Left lung (tissue), 14 donors: ENCODE measurements at places on chromosomes 11 and 22. TPM values are rescaled to one million over a fixed set of nuclear protein-coding genes. Genes with fewer than 3 reads are reported as not detected.

The SGSM1 gene
- 2.8 TPM for total RNA-seq

The MS4A3 gene
- 0.73 TPM for total RNA-seq

The DDB1 gene
- total RNA-seq, result 140 TPM

The EI24 gene
- 92.9 TPM for total RNA-seq

The PDGFD gene
- total RNA-seq, result 2.1 TPM

The RFPL1 gene
- not detected for total RNA-seq

The EMID1 gene
- total RNA-seq, result 17.7 TPM

The RAD9A gene
- total RNA-seq, result 21.5 TPM

DNA sequence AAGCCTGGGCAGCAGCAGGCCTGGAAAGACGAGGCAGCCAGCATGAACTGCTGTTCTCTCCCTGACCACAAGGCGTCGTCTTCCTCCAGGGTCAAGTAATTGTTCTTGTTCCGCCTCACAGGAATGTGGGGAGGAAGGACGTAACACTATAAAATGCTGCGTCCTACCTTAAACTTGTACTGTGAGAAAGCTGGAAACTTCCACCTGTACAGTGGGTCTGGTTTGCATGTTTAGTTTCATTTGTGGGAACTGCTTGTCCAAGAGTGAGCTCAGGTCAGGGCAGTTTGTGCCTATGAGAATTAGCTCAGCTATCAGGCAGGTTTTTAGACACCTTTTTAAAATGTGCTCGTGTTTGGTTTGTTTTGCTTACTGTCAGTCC lies 55.2 kb downstream of the PANX1 start:
- DNase-seq, result peak; percentile 80
- H3K27me3 ChIP-seq, result no peaks in the 10 kb centered on the region
- H3K4me1 ChIP-seq, result peaks cover 7% of the 10 kb centered on the region

DNA sequence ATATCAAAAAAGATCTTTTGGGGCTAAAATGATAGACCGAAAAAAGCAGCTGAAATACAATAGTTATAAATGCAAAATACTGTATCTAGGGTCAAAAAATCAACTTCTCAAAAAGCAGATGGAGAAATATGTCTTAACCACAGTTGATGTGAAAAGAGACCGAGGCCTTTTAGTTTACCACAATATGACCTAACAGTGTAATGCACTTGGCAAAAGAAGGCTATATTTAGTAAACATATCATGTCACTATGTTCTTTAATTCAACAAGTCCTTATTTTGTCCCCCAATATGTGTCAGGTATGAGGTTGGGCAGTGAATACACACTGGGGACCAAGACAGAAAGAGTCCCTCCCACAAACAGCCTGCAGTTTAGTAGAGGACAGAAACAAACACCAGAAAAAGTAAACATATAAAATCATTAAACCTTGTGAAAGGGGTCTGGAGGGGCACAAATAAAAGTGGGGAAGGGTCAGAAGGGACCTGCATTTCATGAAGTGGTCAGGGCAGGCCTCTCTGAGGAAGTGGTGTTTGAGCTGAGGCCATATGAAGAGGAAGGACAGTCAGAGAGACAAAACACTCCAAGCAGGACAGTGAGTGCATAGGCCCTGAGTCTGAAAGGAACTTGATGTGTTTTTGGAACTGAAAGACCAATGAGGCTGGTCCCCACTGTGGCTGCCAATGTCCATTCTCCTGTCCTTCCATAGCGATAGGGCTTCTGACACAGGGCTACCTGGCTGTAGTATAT lies 53.4 kb downstream of the LIF start:
- no peaks in the 10 kb centered on the region for H3K36me3 ChIP-seq
- no peaks in the 10 kb centered on the region for H3K27me3 ChIP-seq
- no peak for DNase-seq

DNA sequence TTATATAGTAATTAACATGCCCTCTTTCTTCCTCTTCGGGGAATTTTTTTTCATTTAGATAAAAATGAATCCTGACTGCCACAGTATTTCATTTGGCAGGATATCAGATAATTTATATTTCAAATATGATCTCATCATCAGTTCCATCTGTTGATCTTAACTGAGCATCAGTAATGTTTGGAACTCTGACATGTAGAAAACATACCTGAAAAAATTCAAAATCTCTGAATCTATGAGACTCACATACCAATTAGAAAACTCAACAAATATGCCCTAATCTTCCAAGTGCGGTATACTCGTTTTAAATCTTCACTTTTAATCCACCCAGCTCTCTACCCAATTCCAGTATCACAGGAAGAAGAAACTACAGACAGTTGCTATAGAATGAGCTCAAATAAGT lies 161.9 kb downstream of the MSANTD4 start:
- no peaks in the 10 kb centered on the region for H3K36me3 ChIP-seq
- H3K27me3 ChIP-seq, result no peaks in the 10 kb centered on the region
- no peak overlapping the region for H3K27ac ChIP-seq

DNA sequence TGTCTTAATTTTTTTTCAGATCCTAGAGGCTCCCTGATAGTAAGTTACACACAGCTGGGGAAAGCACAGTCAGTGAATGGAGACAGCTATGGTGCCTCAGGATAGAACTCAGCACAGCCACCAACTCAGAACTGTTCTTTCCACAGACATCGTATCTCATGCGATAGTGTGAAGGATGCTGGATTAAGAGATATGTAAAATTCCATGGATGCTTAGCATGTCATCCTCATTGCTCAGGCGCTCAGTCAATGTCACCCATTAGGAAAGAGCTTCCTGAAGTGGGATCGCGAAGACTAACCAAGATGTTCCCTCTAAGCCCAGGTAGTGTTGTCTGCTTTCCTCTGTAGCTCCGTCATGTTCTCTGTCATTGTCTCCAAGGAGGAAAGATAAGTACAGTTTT lies 1000.4 kb downstream of the OPCML start:
- H3K27me3 ChIP-seq, result no peaks in the 10 kb centered on the region
- no peaks in the 10 kb centered on the region for H3K4me1 ChIP-seq
- no peak overlapping the region for H3K4me3 ChIP-seq
- no peaks in the 10 kb centered on the region for H3K36me3 ChIP-seq
- DNase-seq, result no peak
- H3K27ac ChIP-seq, result no peak overlapping the region

- no peaks in the 10 kb centered on the region for H3K36me3 ChIP-seq
- H3K4me1 ChIP-seq, result no peaks in the 10 kb centered on the region
- H3K27ac ChIP-seq, result no peak overlapping the region
- no peaks in the 10 kb centered on the region for H3K27me3 ChIP-seq
- no peak for DNase-seq
- no peak overlapping the region for H3K4me3 ChIP-seq
Observed at GRCh38 chr11:5037926-5038325, 8.4 kb upstream of the OR52J3 start.

DNA sequence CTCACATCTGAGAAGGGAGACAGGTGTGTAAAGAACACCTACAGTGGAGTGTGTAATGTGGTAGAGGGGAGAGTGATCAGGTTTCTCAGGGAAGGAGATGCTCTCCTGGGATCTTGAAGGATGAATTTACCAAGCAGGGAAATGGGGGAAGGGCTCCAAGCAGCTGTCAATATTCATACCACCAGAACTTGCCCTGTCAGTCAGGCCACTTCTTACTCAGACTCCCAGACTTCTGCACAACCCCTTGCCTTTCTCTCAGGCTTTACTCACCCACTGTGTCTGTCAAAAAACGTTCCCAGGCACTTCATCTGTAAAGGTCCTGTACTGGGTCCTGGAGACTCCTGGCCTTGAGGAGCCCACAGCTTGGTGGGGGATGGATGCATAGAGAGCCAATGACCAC lies 14.0 kb upstream of the FCHSD2 start:
- H3K4me3 ChIP-seq, result no peak overlapping the region
- no peaks in the 10 kb centered on the region for H3K36me3 ChIP-seq
- peaks cover 52% of the 10 kb centered on the region for H3K4me1 ChIP-seq
- no peak overlapping the region for H3K27ac ChIP-seq
- no peak for DNase-seq

- H3K27me3 ChIP-seq, result no peaks in the 10 kb centered on the region
- no peak overlapping the region for H3K4me3 ChIP-seq
- no peak overlapping the region for H3K27ac ChIP-seq
- DNase-seq, result no peak
- no peaks in the 10 kb centered on the region for H3K36me3 ChIP-seq
Observed at GRCh38 chr11:13391217-13391616, 71.8 kb downstream of the BTBD10 start.

GRCh38 chr11:106706355-106706754 lies 311.9 kb downstream of the GUCY1A2 start:
- no peaks in the 10 kb centered on the region for H3K4me1 ChIP-seq
- DNase-seq, result no peak
- H3K27me3 ChIP-seq, result no peaks in the 10 kb centered on the region
- no peaks in the 10 kb centered on the region for H3K36me3 ChIP-seq
- H3K27ac ChIP-seq, result no peak overlapping the region

- peaks cover 3% of the 10 kb centered on the region for H3K4me1 ChIP-seq
- no peak overlapping the region for H3K27ac ChIP-seq
- no peaks in the 10 kb centered on the region for H3K27me3 ChIP-seq
- H3K36me3 ChIP-seq, result no peaks in the 10 kb centered on the region
- no peak for DNase-seq
- no peak overlapping the region for H3K4me3 ChIP-seq
Observed at GRCh38 chr22:30861131-30861530, 107.4 kb downstream of the MORC2 start.

- no peak for DNase-seq
- H3K36me3 ChIP-seq, result no peaks in the 10 kb centered on the region
- no peak overlapping the region for H3K27ac ChIP-seq
- no peak overlapping the region for H3K4me3 ChIP-seq
- no peaks in the 10 kb centered on the region for H3K27me3 ChIP-seq
Observed at GRCh38 chr22:19961868-19962245, 20.2 kb upstream of the TXNRD2 start.

DNA sequence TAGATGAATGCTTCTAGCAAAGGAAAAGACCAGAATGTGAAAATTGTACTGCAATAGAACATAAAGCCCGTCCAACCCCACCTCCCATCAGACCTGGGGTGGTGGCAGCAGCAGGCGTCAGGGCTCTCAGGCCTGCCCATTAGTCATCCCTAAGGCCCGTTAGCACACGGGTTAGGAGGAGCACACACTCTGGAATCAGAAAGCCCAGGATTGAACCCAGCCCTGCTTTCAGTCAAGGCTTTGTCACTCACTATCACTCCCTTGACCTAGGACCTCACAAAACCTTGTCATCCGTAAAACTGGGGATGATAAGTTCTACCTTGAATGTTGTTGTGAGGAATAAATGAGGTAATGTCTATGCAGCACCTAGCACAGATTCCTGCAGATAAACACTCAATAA lies 26.9 kb downstream of the MICAL3 start:
- no peak overlapping the region for H3K27ac ChIP-seq
- no peaks in the 10 kb centered on the region for H3K36me3 ChIP-seq
- DNase-seq, result no peak
- no peak overlapping the region for H3K4me3 ChIP-seq
- no peaks in the 10 kb centered on the region for H3K27me3 ChIP-seq
- no peaks in the 10 kb centered on the region for H3K4me1 ChIP-seq

DNA sequence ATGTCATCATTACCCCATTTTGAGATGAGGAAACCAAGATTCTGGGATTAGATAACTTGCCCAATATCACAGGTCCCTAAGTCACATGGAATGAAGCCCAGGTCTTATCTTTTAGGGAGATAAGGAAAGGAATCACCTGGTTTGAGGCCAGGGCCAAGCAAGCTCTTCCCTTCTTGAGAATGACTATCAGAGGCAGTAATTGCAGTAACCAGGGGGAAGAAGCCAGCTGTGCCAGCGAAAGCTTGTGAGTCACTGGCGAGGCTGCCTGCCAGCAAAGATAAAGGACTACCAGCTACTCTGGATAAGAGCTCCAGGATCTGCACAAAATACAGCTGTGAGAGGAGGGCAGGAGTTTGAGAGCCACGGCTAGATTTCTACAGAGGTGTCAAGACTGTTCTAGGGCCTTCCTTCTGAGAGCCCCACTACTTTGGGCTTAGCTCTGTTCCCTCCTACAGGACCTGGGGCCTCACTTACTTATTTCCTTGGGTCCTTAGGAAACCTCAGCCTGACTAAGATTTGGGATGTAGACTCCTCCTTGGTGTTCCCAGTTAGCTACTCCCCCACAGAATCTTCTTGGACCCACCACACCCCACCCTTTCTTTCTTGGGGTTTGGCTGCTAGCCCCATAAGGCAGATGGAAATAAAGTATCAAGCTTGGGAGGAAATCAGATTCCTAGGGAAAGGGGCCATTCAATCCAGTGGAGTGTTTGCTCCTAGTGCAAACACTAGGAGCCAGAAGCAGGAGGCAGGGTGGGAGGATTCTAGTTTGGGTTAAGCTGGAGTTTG lies 9.7 kb upstream of the CCKBR start:
- DNase-seq, result peak; percentile 62
- no peak overlapping the region for H3K4me3 ChIP-seq
- H3K27ac ChIP-seq, result no peak overlapping the region
- no peaks in the 10 kb centered on the region for H3K4me1 ChIP-seq
- no peaks in the 10 kb centered on the region for H3K36me3 ChIP-seq

DNA sequence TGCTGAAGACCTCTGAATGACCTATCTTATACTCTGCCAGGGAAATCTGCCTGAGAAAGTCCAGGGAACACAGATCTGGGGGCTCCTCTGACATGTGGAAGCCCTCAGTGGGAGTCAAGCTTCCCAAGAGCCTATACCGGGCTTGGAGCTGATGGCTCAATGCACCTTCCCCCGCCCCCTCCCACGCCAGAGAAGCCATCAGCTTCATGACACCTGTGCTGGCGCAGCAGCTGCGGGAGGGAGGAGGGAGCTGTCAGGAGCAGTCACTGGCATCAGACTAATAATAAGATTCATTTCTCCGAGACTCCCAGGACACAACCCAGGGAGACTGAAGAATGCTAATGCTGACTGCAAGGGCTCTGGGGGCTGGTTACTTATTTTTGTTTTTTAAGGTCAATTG lies 47.8 kb downstream of the SPATA19 start:
- DNase-seq, result no peak
- H3K36me3 ChIP-seq, result no peaks in the 10 kb centered on the region
- no peak overlapping the region for H3K27ac ChIP-seq
- no peak overlapping the region for H3K4me3 ChIP-seq
- H3K27me3 ChIP-seq, result no peaks in the 10 kb centered on the region

DNA sequence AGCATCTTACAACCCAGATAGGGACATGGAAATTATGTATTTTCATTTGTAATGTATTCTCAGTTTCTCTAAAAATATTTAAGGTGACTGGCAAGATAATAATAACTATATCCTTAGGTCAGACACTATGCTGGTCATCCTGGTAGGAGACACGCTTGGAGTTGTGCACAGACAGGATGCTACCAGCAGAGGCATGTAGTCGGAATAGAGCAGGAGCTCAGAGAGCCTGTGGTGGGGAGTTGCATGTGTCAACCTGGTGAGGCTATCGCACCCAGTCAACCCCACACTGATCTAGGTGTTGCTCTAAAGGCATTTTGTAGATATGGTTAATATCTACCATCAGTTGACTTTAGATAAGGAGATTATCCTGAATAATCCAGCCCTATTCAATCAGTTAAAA lies 318.5 kb downstream of the MIAT start:
- DNase-seq, result no peak
- H3K4me1 ChIP-seq, result no peaks in the 10 kb centered on the region
- no peaks in the 10 kb centered on the region for H3K36me3 ChIP-seq
- no peak overlapping the region for H3K27ac ChIP-seq
